ENCODE measurements at places on chromosomes 3 and 15. TPM values are rescaled to one million over a fixed set of nuclear protein-coding genes. Genes with fewer than 3 reads are reported as not detected.

GRCh38 chr3:127464642-127465041 lies 125.9 kb downstream of the TPRA1 start:
- peaks cover under 1% of the 10 kb centered on the region for H3K27me3 ChIP-seq
- H3K36me3 ChIP-seq = no peaks in the 10 kb centered on the region
- no peak overlapping the region for H3K27ac ChIP-seq
- H3K4me3 ChIP-seq = no peak overlapping the region
- H3K4me1 ChIP-seq = no peaks in the 10 kb centered on the region

DNA sequence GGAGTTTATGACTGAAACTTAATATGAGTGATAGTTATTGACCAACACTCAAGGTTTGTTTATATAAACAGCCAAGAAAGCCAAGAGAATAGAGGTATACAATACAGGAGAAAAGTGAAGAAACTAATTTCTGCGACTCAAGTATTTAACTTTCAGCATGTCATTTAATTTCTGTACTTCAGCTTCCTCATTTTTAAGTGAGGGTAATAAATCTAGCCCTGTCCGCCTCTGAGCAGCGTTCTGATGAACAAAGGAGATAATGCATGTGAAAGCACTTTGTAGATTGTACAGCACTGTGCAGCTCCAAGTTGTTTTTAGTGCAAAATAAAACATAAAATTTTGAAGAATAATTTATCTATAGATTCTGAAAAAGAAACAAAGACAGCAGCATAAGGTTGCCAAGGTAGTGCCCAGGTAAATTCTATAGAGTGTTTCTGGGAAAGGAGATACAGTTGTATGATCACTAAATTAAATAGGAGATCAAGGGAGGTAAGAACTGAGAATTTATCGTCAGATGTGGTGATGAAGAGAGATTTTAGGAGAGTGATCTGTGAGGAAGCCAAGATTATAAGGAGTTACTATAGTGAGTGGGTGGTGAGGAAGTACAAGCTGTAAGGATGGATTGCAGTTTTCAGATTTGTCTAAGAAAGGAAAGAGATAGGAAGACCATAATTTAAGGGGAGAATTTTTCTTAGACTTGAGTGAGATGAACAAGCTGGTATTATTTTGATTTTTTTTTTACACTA lies 71.3 kb downstream of the RASA2 start:
- peaks cover 30% of the 10 kb centered on the region for H3K36me3 ChIP-seq
- H3K4me1 ChIP-seq = peaks cover 8% of the 10 kb centered on the region
- H3K4me3 ChIP-seq = no peak overlapping the region
- DNase-seq = no peak
- peak overlapping the region; percentile 24 for H3K27ac ChIP-seq

DNA sequence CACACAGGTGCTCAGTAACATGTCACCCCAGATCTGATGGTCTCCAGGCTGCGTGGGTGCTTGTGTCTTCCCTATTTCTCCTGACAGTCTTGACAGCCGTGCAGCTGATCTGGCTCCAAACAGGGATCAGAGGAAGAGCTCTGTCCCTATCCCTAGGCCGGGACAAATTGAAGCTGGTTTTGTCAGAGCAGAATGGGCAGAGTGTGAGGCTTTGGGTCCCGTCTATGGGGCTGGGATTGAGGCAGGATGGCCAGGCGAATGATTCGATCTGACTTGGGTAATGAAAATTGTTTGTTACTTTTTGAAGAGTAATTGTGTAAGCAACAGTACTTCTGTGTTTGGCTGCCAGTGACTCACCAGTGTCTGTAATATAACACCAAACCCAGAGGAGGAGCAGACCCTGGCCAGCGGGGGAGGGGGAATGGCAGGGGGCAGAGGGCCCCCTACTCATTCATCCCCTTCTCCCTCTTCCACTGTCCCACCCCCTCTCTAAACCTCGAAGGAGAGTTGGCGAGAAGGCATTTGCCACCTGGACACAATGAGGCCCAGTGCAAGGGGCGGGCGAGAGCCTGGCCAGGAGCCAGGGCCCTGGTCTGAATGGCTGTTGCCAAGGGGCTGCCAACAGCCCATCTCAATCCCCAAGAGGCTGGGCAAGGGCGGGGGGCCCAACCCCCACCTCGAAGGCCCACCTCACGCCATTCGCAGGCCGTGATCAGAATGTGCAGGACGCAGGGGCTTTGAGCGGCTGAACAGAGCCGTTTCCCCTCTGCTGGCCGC lies 4.9 kb upstream of the MAGEF1 start:
- no peak overlapping the region for H3K4me3 ChIP-seq
- no peaks in the 10 kb centered on the region for H3K27me3 ChIP-seq
- no peaks in the 10 kb centered on the region for H3K36me3 ChIP-seq
- H3K4me1 ChIP-seq = peaks cover 27% of the 10 kb centered on the region
- peak; percentile 50 for DNase-seq
- peak overlapping the region; percentile 59 for H3K27ac ChIP-seq

- H3K27me3 ChIP-seq = no peaks in the 10 kb centered on the region
- H3K4me1 ChIP-seq = peaks cover 18% of the 10 kb centered on the region
- H3K27ac ChIP-seq = no peak overlapping the region
- H3K4me3 ChIP-seq = no peak overlapping the region
- DNase-seq = no peak
- no peaks in the 10 kb centered on the region for H3K36me3 ChIP-seq
These were observed 21.2 kb downstream of the RBP1 start for GRCh38 chr3:139518306-139518705.

GRCh38 chr3:177426878-177427495 lies 229.7 kb upstream of the TBL1XR1 start:
- peak overlapping the region; percentile 27 for H3K4me3 ChIP-seq
- peak; percentile 72 for DNase-seq
- peak overlapping the region; percentile 75 for H3K27ac ChIP-seq
- no peaks in the 10 kb centered on the region for H3K27me3 ChIP-seq

- no peaks in the 10 kb centered on the region for H3K27me3 ChIP-seq
- H3K36me3 ChIP-seq = no peaks in the 10 kb centered on the region
- no peaks in the 10 kb centered on the region for H3K4me1 ChIP-seq
- no peak for DNase-seq
- no peak overlapping the region for H3K27ac ChIP-seq
These were observed 686.5 kb downstream of the ROBO1 start for GRCh38 chr3:79081335-79081734.

The ANKUB1 gene
- not detected for polyA plus RNA-seq

The CHST13 gene
- 41.8 TPM for polyA plus RNA-seq

The SOX2 gene
- polyA plus RNA-seq = not detected

The MYO5C gene
- not detected for polyA plus RNA-seq

All from CD14-positive monocyte (primary cell).